ENCODE measurements at places on chromosomes 7 and 10.

GRCh38 chr7:134126596-134126965 lies 559 bp upstream of the LRGUK start:
- no peak for DNase-seq

- DNase-seq, result no peak
Measured at GRCh38 chr7:29412912-29413311, 150.7 kb upstream of the PRR15 start.

DNA sequence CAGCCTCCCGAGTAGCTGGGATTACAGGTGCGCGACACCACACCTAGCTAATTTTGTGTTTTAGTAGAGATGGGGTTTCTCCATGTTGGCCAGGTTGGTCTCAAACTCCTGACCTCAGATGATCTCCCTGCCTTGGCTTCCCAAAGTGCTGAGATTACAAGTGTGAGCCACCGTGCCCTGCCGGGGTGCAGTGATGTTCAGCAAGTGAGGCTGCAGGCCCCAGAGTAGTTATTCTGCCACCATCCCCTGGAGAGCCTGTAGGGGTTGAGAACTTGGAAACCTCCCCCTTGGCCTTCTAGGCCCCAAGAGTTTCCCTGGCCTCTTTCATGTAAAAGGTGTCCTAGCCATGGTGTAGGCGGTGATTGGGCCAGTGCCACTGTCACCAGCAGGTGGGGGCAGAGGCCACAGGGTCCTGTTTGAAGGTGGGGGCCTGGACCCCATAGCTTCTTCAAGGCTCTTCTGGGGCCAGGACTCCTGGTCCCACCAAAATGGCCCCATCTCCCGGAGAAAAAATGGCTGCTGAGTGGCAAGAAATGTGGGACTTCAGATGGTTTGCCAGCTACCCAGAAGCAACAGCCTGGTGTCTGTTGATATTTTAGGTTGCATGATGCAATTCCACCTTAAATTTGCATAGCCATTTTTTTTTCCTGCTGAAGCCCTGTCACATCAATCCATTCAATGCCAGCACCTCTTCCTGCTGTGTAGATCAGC lies 25.5 kb upstream of the INMT start:
- DNase-seq, result no peak

DNA sequence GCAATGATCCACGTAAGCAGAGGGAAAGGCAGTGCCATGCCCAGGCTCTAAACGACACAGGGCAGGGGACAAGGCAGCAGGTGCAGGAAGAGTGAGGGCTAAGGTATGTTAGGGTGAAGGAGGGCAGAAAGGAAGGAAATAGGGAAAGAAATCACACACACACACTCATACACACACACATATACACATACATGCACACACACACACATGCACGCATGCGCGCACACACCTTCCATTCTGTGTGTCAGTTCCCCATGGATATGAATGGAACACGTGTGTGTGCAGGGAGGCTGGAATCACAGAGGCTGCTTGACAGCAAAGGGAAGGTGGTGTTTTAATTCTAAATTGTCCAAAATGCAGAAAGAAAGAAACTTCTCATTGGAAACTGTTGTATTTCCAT lies 6.2 kb upstream of the PHYH start:
- DNase-seq, result no peak

DNA sequence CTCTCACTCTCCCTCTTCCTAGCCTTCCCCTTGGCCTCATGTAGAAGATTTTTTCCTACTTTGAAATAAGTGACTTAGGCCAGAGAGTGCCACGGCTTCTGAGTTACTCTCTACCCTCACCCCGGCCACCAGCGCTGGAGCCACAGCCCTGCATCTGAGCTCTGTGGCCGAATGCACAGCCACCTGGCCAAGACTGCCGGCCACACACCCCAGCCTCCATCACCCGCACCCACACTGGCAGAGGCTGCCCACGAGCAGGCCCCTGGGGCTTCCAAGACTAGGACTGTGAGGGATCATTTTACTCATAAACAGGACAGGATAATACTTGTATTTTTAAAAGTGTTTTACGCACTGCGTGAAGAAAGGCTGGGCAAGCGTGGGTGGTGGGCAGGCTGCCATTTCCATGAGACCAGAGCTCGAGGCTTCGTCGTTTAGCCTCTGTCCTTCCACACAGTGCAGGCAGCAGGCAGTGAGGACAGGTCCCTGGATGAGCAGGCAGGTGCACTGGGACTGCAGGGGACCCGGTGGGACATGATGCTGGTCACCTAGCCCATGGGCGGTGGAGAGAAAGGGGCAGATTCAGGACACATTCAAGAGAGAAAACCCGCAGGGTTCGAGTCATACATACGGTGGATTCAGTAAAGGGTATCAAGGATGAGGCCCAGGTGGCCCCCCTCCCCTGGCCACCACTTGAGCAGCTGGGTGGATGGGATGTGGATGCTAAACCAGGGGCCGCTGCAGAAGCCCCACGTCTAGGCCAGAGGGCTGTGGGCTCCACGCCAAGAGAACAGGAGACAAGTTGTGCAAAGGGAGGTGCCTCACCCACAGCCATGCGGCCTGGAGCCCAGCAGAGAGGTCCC lies 35.5 kb upstream of the RNF32 start:
- DNase-seq, result no peak

- DNase-seq, result no peak
Measured at GRCh38 chr10:12797471-12798262, 203.8 kb downstream of the CCDC3 start.

DNA sequence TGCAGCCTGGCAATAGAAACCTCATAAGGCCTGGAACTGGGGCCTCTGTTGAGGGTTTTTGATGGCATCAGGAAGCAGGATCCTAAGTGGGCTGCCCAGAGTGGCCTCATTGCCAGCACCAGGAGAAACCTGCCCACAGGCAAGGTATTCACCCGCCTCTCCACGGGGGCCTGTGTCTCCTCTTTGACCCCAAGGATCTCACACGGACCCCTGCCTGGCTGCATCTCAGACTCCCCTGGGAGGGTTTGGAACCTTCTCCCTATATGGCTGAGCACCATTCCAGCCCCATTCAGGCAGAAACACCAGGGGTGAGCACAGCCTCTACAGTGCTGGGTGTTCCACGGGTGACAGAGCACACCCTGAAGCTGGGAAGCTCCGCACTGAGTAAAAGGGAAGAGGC lies 14.6 kb upstream of the C10orf71 start:
- no peak for DNase-seq

GRCh38 chr7:114930107-114930661 lies 8.3 kb downstream of the MDFIC start:
- DNase-seq, result no peak

- DNase-seq, result no peak
Measured at GRCh38 chr7:123289200-123289599, 89.4 kb upstream of the SLC13A1 start.

GRCh38 chr7:85714043-85714578 lies 527.3 kb upstream of the SEMA3D start:
- DNase-seq, result no peak

Data from stimulated activated CD4-positive, alpha-beta T cell treated with anti-CD3 and anti-CD28 coated beads, TNF-alpha, amount 100 ng/mL, for 48 hours (primary cell).